ENCODE measurements at places on chromosomes 11 and 22.
A peak's percentile ranks its signal among the peaks of the same experiment; 100 is the strongest.

DNA sequence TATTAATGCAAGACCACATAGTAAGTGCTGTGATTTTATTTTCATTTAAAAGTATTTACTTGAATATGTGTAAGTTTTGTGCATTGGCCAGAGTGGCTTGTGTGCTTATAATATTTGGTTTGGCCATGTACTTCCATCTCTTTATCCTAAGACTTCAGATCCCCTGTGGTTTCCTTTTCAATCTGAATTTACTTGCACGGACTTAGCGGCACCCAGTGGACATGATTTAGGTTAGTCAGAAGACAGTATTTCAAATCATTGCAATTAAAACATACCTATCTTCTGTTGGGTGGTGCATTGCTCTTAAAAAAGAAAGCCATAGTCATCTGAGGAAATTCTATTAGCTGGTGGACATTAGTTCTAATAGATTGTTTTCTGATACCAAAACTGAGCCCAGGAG is 30.7 kb downstream of the PIWIL4 start:
- no peak for DNase-seq

DNA sequence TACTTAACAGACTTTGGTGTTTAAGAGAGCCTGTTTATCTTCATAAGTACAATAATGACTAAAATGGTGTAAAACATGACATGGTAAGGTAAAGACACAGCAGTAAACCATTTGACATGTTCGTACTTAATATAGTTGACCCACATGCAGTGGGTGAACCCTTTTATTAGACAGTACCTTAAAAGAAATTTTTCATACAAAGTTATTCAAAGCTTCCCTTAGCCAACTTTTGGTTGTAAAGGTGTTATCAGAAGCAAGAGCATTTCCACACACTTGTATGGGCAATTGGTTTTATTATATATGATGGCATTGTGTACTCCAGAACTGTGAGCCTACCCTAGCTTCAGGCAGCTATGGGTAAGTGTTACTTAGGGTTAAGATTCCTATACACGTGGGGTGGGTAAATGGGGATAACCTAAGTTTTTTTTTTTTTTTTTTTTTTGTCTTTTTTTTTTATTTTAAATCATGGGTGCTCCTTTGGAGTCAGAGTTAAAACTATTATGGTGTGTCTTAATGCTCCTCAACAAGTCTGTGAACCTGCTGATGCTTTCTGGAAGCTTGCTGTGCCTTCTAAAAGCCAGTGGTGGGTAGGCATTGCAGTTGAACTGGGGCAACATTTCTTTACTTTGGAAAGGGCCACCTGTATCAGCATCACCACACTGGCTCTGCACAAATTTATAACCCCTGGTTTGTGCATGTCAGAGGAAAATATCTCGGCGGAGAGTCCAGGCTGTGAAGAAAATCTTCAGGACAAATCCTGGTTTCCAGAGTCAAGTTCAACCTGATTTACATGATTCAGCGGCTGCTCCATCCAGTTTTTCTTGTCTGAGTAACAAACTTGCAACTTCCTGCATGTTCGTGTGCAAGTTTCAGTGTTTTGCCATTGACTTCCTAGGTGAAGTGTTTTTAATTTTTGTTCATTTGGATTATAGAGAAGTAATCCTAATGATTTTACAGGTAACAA is 3.3 kb downstream of the PCF11 start:
- DNase-seq, result peak; percentile 18

DNA sequence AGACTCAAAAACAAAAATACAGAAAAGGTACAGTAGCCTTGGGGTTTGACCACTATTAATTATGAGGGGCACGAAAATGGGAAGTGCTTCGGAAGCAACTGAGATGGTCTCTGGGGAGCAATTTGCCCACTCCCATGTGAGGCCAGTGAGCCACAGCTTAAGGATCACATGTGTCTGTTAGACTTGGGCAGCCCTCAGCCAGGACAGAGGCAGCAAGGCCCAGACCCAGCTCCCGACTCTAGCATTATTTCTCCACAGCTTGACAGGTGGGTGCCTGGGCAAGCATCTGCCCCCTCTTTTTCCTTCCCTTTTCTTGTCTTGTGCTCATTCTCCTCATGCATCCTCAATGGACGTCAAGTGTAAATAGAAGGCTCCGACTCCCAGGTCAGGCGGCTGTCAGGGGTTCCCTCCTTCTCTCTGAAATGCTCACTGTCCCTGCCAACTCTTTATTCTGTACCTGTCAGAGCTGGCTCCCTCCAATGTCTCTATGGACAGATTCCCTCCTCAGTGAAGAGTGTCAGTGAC is 137.0 kb upstream of the RCN1 start:
- DNase-seq, result no peak

GRCh38 chr11:70124321-70125000 is 46.3 kb downstream of the ANO1 start:
- peak; percentile 45 for DNase-seq

GRCh38 chr11:113664069-113664980 is 41.8 kb downstream of the TMPRSS5 start:
- DNase-seq, result peak; percentile 81

GRCh38 chr11:59555601-59556114 is 44.3 kb downstream of the OR4D9 start:
- DNase-seq, result no peak

GRCh38 chr22:49062802-49063544 is 764.7 kb downstream of the BRD1 start:
- DNase-seq, result no peak

GRCh38 chr22:30573594-30574094 is 821 bp downstream of the GAL3ST1 start:
- no peak for DNase-seq

DNA sequence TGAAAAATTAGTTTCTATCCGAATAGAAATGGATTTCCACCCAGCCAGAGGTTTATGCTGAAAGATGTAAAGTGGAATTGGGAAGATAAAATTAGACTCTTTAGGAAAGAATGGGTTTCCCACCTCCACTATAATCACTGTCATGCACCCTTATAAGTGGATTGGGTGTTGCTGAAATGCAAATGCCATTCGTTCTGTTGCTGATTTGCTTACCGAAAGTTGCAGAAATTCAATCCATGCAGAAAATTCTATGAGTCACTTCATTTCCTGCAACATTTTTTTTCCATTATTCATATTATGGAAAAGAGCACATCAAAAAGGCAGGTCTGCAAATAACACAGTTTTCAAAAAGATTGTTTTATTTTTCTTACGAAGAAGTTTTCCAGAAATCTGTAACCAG is 65.6 kb downstream of the LDLRAD3 start:
- peak; percentile 56 for DNase-seq

DNA sequence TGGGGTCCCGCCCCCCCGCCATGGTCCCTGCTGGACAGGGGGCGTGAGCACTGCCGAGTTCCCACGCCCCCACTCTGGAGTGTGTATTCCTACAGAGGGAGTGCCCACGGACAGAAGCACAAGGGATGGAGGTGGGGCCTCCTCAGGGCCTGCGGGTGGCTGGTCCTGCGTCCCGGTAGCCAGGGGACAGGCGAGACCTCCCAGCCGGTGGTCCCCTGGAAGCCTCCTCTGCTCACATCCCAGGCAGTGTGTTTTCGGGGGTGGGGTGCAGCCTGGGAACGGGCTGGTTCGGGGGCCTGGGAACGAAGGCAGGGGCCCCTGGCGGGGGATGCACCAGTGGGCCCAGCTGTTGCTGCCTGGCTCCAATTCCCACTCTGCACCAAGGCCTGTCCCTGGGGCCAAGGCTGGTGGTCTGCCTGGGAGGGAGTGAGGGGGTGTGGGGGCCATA is 16.1 kb downstream of the GP1BB start:
- no peak for DNase-seq

DNA sequence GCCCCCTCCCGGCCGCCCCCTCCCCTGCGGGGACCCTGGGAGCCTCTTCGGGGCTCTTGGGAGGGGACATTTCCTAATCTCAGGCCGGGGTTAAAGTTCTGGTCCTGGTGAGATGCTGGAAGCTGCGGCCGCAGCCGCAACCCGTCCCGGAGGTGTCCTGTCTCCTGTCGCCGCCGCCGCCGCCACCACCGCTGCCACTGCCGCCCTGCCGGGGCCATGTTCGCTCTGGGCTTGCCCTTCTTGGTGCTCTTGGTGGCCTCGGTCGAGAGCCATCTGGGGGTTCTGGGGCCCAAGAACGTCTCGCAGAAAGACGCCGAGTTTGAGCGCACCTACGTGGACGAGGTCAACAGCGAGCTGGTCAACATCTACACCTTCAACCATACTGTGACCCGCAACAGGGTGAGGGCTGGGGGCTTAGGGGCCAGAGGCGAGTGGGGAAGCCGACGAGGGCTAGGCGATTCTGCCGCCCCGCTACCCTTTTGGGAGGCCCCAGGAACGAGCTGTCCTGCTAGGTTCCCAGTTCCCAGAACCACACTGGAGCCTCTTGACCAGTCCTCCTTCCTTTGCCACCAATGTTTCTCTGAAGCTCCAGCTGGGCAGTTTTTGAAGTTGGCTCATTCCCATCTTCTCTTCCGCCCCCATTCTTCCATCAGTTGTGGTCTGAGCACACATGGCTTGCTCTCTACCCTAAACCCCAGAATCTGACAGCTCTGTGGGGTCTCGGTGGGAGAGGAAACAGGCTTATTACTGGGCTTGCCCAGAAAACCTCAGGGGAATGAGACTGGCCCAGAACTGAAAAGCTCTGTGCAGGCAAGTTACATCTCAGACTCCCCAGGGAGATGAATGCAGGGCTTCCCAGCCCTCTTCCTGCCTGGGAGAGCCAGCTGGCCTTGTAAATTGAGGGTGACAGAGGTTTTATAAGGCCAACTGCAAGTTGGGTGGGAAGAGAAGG is 781 bp downstream of the SIDT2 start:
- DNase-seq, result peak; percentile 50

- no peak for DNase-seq
Observed at GRCh38 chr11:45278714-45279113, 7.4 kb downstream of the SYT13 start.

DNA sequence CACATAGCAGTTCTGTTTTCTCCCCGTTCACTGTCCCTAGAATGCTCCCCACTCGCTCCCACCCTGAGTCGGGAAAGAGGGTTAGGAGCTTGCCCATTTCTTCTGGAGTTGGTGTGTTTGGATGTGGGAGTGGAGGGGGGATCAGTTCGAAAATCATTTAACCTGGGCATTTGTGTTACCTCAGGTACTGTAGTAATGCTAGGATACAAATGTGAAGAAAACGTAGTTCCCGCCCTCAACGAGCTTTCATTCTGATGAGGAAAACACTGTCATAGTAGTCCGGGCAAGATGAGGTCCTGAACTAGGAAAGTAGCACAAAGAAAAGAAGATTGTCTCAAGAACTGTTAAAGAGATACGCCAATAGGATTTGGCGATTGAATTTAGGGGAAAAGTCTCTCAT is 539 bp downstream of the SDHD start:
- no peak for DNase-seq

DNA sequence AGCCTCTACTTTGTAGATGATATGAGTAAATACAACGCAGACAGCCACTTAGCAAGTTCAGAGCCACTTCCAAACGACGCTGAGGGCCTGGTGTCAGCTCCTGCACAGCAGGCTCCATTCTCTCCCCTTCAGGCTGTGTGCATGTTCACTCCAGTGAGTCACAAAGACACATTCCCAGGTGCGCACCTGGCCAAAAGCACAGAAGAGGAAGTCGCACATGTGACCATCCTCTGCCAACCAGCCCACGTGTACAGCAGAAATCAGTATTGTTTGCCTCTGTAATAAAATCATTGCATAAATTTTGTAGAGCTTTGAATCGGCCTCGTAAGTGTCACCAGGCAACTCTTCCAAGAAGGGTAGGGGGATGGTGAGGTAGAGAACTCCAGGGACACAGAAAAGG is 19.5 kb upstream of the TPH1 start:
- DNase-seq, result no peak

- DNase-seq, result peak; percentile 57
Observed at GRCh38 chr22:37419969-37420685, 7.2 kb downstream of the ELFN2 start.

GRCh38 chr11:32388365-32388764 is 47.0 kb downstream of the WT1 start:
- DNase-seq, result no peak

DNA sequence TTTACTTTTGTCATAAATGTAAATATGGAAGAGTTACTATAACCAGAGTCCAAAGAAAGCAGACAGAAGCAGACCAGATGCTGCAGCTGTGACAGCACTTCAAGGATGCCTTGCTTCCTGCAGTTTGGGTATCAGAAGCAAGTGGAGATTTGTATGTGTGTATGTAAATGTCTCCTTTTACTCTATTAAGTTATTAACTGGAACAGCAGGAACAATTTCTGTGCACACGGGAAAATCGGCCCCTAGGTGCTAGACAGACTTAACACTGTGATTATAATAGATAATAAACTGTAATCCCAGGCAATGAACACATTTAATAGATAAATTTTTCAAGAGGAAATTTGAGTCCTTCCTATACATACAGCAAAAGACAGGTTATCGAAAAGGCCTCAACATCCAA is 178.6 kb upstream of the PITPNB start:
- no peak for DNase-seq

DNA sequence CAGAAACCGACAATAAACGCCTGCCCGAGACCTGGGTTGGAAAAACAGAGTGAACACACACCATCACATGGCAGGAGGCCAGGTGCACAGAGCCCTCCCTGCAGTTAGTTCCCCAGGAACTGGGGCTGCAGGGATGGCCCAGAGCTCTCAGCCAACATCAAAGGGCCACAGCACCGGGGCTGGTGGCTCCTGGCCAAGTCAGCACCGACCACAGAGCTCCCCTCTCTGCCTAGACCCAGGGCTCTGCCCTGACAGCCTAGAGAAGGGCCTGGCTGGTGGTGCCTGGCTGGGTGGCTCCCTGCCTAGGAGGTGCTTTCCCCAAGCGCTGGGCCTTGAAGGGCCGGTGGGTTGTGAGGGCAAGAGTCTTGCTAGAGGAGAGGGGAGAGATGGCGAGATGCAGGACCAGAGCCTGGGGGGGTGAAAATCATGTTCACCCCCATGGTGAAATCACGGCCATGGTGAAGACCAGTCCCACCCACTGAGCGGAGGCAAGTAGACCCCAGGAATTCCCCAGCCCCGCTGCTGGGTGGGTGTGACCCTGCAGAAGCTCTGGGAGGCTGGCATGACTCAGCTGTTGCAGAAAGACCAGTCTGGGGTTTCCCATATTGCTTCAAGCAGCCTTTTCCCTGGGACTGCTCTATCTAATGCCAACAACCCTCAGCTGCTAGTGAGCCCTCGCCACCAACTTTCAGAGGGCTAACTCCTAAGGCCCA is 7.2 kb upstream of the BID start:
- peak; percentile 89 for DNase-seq

DNA sequence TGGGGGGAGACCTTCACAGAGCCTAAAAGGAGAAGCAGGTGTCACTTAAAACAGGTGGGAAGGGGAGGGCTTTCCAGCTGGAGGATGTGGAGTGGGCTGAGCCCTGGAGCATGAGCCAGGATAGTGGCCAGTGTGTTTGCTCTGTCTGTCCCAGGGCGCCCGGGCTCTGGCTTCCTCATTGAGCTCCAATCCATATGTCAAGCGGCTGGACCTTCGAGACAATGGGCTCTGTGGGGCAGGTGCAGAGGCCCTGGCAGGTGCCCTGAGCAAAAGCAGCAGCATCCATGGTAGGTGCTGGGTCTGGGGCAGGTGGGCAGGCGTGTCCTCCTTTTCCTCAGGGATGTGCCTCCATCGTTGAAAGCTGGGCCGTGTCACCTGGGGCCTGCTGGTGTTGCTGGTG is 2.0 kb downstream of the LRRC74B start:
- no peak for DNase-seq

Measured in astrocyte of the hippocampus (primary cell).